ENCODE measurements at places on chromosomes 11 and 22.
A peak's percentile ranks its signal among the peaks of the same experiment; 100 is the strongest.

DNA sequence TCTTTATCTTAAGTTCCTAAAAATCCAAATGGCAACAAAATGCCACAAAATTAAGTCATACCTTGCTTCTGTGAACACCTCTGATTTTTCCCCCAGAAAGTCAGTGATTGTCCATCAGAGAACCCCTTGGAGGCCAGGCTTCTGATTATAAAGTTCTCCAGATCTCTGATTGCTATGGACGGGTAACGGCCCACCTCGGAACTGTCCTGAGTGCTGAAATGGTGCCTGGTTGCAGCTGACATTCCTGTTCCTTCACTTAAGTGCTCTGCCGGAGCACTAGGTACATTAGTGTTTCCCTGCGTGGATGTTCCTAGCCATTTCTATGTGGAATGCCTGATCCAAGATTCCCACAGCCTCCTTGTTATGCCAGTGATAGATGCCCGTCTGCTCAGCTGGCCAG, 85.0 kb downstream of the CHST1 start:
- no peak for DNase-seq

- no peak for DNase-seq
These were observed 2.5 kb downstream of the CRKL start for GRCh38 chr22:20919718-20920117.

DNA sequence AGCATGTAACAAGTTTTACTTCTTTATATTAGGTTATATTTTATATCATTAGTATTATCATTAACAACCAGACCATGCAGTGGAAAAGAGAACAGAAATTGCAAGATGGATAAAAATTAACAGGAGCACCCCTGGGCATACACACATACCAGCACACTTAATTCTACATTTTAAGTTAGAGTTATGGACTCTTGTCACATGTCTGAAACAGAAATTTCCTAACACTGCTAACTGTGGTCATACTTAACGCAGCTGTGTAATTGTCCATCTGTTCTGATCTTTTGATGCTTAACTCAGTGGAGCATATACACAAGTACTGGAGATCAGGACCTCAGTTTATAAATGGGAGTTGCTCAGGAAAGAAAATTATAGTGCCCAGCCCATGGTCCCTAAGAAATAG, 358 bp downstream of the OR52H1 start:
- no peak for DNase-seq

DNA sequence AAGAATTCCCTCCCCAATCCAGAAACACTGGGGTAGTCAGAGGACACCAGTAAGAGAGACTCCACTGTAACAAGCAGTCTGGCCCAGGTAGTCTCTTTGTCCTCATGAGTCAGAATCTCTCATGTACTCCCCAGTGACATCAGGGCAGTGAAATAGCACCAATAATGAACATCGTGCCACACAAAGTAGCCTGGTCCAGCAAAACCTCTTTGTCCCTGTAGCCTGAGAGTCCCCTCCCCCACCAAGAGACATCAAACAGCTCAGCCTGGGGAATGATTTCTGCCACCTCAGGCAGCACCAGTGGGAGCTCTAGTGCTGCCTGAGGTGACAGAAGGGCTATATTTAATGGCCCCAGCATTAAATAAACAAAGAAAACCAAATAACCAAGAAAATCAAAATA, 88.1 kb downstream of the SBF2 start:
- DNase-seq, result no peak

DNA sequence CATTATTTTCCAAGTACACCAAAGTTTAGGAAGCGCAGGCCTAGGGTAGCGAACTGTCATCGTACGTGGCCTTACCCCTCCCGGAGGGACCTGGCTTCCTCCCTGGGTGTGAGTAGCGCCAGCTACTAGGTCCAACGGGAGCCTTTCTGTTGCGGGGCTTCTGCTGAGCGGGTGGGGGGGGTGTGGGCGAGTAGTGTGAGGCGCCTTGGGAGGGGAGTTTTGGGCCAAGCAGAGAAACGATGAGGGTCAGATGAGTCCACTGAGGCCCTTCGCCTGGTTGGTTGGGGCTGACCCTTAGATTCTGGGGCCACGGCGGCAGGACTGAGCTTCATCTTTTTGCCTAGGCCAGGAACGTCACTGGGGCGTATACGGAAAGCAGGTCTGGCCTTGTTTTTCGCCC, 868 bp downstream of the TEF start:
- DNase-seq, result no peak

GRCh38 chr11:280706-281485, 2.7 kb downstream of the NLRP6 start:
- no peak for DNase-seq

DNA sequence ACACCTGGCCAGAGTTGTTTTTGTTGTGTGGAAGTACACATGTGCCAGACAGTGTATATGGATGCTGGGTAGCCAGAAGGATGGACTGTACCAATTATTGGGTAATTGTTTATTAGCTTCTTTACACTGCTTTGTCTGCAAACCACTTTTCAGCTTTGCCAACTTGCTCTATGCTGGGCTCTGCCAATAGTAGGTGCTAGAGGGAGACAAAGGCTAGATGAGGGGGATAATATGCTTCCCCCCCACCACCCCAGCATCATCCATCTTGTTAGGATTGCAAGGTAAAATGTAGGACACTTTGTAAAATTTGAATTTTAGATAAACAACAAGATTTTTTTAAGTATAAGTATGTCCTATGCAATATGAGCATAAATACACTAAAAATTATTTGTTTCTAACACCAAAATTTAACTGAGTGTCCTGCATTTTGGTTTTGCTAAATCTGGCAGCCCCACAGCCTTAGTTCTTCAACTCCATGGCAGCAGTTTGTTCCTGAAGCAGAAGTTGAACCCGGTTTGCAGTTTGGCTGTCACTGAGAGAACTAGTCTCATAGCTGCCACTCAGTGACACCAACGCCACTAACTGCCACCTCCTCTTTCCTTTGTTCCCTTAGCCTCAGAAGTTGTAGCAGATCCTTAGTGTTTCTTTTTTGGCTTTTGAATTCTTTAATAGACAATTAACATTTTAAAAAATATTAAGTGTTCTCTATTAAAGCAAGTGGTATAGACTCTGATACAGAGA, 78.8 kb downstream of the CCDC81 start:
- no peak for DNase-seq

- DNase-seq, result no peak
These were observed 121.7 kb upstream of the CRYBB3 start for GRCh38 chr22:25077964-25078363.

DNA sequence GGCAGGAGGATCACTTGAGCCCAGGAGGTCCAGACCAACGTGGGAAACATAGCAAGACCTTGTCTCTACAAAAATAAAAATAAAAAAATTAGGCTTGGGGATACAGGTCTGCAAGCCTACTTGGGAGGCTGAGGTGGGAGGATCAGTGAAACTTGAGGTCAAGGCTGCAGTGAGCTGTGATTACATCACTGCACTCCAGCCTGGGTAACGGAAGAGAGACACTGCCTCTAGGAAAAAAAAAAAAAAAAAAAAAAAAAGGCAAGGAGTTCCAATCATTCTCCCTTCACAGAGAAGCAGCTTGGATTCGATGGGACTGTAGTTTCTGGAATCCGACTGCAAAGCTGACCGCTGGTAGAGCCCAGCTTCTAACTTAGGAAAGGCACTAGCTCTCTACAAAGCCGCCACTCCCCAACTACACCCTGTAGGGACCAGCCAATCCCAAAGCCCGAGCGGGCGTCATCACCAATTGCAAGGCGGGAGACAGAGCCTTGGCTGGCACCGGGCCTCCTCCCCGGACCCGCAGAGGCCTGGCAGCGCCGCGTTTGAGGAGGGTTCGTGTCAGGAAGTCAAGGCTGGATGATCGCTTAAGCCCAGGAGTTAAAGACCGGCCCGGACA, 716 bp upstream of the DDB2 start:
- peak; percentile 71 for DNase-seq

DNA sequence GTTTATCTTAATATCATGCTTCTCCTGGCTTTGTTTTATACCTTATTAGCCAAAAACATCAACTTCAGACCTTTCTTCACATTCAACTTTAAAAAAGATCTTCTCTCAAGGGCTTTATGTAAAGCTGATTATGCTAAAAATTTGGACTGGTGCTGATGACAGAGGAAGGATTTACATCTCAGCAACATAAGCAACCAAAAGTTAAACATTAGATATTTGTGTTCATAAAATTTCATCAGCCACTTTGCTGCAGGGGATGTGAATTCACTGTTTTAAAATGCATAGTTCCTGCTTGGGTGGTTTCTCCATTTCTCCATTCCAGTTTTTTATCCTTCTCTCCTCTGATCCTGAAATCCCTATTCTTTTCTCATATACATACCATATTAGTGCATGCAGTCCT, 398.6 kb upstream of the DDI1 start:
- DNase-seq, result no peak

GRCh38 chr11:68993546-68993945, 12.8 kb upstream of the MRGPRD start:
- no peak for DNase-seq

DNA sequence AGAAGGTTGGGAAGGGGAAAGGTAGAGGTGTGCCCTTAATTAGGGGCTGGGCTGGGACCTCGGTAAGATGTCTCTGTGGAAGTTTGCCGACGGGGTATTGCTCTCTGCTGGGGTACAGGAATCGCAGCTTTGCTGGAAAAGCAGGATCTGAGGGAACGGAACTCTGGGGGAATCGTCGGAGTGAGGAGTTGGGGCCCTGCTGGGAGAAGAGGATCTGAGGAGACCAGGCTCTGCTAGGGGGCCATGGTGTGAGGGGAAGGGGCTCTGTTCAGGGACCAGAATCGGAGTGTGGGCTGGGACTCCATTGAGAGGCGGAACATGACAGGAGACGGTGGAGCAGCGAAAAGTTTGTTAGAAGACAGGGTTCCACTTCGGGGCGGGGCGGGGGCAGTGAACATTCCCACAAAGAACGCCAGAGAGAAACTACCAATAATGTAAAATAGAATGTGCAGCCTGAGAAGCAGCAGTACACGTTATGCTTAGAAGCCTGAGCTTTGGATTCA, 456 bp downstream of the AAMDC start:
- DNase-seq, result no peak
